BE2C (cell line): ENCODE measurements at places on chromosomes 11 and 22.

GRCh38 chr22:27996981-27997380, 77.9 kb upstream of the PITPNB start:
- peak; percentile 1 for DNase-seq

- no peak for DNase-seq
These were observed 113.5 kb upstream of the IGLL5 start for GRCh38 chr22:22773979-22774604.

GRCh38 chr22:21726650-21727049, 8.9 kb downstream of the YPEL1 start:
- peak; percentile 72 for DNase-seq

DNA sequence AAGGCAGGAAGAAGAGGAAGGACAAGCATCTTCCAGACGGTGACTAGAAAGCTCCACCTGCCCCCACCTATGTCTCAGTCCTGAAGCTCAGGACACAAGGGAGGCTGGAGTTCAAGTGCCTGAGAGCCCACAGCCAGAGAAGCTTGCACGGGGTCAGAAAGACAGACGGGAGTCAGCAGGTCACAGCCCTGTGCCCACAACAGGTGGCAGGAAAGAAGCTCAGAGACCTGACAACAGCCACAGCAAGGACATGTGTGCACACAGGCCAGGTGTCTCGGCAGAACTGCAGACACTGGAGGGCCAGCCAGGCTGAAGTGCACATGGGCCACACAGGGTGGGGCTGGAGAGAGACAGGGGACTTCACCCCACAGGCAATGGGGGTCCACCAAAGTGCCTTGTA, 37.2 kb upstream of the MOB2 start:
- no peak for DNase-seq

GRCh38 chr11:5069272-5069671, at the start of gene OR52E1:
TSS of gene OR52E1 (plus strand) at chr11:5069572.
- DNase-seq, result no peak

DNA sequence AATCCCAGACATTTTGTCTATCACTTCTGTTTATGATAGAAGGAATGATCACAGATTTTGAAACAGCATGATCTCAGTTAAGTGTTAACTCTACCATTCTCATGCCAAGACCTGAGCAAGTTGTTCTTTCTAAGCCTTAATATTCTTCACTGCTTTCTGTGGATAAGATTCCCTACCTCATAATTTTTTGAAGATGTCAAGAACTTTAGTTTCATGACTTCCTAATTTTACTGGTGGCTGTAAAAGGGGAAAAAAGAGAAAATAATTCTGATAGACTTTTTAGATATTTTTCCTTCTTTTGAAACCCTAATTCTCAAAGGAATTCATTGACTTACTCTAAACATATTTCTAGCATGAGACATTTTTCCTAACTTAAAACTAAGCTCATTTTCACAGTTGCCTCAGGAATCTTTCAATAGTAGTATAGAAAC, 520.0 kb upstream of the LUZP2 start:
- no peak for DNase-seq

- DNase-seq, result no peak
These were observed 62.0 kb upstream of the UCP3 start for GRCh38 chr11:74070723-74071492.

DNA sequence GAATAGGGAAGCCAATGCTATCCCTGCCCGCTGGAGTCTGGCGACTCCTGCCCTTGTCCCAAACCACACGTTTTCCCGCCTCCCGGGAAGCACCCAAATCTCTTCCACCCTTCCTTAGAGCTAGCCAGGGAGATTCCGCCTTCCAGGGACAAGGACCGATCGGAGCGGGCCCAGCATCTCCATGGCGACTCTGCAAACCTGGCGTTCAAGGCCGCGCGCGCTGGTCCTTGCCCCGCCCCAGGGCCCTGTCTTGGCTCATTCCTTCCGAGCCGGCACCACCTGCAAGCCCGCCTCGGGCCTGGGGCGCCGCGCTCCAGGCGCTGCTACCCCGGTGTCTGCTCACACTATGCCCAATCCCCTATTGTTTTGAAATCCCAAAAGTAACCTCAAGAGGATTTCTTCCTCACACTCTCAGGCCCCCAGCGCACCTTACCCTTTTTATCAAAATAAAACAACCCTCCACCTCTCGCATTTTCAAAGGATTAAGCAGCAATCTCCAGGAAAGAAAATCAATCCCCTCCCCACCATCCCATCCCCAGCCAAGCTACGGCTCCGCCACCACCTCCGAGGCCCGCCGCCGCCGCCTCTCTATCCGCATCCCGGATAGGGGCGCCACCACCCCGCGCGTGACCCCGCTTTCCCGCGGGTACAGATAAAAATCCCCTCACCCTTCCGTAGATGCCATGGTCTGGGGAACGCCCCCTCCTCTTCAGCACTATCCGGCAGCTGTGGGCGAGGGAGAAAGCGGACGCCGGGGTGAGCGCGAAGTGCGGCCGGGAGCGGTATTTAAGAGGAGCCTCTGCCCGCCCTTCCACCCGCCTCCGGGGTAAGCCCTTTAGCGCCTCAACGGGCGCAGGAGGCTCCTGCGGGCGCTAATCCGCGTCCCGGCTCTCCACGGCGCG, 825 bp downstream of the SLC1A2 start:
- no peak for DNase-seq
